ENCODE measurements at places on chromosomes 2 and 18.

GRCh38 chr2:224843141-224843540 is 127.0 kb upstream of the CCDC195 start:
- no peak for DNase-seq

- no peak for DNase-seq
Measured at GRCh38 chr18:9516437-9517064, 41.2 kb downstream of the RALBP1 start.

DNA sequence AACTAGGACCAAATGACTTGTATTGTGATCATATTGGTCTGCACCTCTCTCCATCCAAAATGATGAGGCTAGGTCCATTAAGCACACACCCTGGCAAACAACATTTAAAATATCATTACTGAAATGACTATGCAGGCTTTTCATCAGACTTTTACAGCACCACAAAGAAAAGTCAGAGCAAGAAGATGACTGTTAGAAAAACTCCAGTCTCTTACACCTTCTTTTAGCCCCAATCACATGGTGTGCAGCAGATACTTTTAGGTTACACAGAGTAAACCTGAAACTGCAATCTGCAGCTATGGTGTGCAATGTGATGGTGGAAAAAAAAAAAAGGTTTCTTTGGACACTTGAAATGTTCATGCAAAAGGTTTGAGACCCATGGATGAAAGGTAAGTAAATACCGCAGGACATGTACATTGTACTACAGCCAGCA is 5.4 kb upstream of the POLI start:
- no peak for DNase-seq

DNA sequence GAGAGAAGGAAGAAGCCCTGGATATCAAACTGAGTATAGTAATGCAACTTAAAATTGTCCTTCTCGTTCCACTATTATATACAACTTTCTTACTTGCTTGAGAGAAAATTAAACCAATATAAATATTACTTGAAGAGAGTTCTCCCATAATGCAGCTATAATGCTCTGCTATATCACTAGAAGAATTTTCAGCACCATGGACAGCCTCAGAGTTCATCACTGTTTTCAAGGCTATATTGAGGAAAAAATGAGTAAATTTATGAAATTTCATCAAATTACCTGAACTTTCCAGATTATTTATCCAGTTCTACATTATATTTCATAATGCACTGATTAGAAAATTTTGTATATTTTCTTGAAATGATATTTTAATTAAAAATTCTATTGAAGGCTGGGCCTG is 1053.5 kb upstream of the FAM98A start:
- no peak for DNase-seq

- DNase-seq, result no peak
Measured at GRCh38 chr2:88692187-88692586, 714 bp downstream of the RPIA start.

DNA sequence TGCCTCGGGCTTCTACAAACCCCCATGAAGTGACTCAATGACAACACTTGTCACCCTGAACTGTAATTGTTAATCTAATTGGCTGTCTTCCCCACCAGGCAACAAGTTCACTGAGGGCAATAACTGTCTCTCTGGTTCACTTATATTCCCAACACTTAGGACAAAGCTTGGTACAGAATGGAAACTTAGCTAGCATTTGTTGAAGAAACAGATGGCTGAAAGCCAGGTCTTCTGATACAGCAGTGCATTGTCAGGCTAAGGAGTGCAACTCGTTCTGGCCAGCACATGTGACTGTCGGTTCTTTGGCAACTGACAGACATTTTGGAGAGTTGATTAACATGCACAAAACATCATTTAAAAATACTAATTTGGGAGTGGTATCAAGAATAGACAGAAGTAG is 14.6 kb upstream of the DNAJC27 start:
- DNase-seq, result no peak

DNA sequence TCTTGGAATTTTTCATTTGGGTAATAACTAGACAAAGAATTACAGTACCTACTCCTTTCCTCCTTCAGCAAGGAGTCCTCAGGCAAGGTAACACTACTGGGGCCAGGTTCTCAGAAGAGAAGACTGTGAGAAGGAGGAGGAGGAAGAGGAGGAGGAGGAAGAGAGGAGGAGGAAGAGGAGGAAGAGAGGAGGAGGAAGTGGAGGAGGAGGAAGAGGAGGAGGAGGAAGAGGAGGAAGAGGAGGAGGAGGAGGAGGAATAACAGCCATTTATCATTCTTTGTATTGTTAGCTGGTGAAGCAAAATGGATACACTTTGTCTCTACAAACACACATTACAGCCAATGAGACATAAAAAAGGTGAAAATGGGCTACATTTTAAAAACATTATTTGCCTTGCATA is 32.9 kb upstream of the SLC25A52 start:
- DNase-seq, result no peak

DNA sequence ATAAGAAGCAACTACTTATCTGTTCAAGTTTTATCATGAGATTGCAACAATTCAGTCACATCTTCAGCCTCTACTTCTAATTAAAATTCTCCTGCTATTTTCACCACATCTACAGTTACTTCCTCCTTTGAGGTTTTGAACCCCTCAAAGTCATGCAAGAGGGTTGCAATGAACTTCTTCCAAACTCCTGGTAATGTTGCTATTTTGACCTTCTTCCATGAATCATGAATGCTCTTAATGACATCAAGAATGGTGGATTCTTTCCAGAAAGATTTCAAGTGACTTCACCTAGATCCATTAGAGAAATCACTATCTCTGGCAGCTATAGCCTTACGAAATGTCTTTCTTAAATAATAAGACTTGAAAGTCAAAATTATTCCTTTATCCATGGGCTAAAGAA is 1052.8 kb upstream of the NRXN1 start:
- no peak for DNase-seq

GRCh38 chr2:211364911-211365310 is 808.5 kb downstream of the CPS1 start:
- no peak for DNase-seq

- DNase-seq, result no peak
Measured at GRCh38 chr2:120431386-120432292, 85.7 kb downstream of the INHBB start.

GRCh38 chr2:73776869-73777519 is 2.9 kb downstream of the DUSP11 start:
- DNase-seq, result no peak

- DNase-seq, result no peak
Measured at GRCh38 chr2:21866316-21866715, 742.5 kb downstream of the TDRD15 start.

DNA sequence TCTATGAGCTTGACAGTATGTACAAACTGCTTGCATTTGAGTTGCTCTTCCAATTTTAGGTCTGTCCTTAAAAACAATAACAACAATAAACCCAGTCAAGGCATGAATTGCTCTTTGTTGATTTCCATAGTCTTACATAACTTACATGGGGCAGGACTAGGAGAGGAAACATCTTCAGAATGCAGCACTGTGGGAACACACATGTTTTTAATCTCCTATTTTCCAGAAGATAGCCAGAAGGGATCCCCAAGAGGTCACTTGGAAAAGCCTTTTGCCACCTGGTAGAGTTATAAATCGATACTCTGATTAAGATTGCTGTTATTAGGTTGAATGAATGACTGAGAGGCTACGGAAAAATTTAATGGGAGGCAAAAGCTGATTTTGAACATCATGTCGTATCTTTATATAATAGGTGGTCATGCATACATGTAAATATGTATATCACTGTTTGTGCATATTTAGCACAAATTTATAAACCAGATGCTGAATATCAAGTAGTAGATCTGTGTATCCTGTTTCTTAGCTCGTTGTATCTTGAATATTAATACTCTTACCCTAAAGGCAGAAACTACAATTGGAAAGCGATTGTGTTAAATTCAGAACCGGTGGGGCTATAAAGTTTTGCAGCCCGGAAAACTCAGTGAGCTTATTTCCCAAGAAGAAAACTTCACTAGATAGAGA is 479.4 kb upstream of the TCF4 start:
- no peak for DNase-seq

- no peak for DNase-seq
Measured at GRCh38 chr2:215527736-215528135, 91.9 kb upstream of the FN1 start.

- DNase-seq, result no peak
Measured at GRCh38 chr2:120251880-120252224, 800 bp upstream of the RALB start.

DNA sequence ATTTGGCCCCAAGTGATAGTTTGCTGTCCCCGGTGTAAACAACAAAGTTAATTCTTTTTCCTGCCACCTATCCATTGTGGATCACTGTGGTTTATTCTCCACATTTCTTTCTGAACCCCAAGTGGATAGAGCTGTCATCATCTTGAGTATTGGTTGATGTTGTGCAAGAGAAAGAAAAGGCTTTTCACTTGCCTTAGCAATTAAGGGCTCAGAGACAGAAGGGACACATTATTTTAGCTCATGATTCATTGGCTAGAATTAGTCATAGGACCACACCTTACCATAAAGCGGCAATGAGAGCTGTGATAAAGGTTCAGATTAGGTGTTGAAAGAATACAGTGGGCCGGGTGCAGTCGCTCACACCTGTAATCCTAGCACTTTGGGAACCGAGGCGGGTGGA is 442.1 kb upstream of the DCC start:
- no peak for DNase-seq

DNA sequence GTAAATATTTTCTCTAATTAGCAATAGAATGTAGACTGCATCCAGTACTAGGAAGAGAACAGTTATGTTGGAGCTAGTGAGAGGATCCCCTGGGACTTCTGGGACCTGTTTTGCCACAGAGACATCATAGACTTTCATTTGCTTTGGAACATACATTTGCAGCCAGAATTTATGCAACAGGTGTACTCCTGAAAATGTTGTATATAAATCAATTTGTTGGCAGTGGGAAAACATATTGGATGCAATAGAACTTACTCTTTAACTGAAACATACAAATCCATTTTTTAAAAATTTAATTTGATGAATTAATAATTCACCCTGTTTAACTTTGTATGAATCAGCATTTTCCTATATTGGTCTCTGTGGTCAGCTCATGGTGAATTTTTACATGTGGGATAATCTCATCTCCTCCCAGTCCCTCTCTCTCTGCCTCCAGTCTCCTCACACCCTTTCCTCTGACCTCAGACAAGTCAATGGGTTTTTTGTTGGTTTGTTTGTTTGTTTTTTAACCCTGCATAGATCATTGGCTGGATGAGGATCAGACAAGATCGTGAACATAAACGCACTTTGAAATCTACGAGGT is 263.0 kb downstream of the LPIN1 start:
- DNase-seq, result no peak

DNA sequence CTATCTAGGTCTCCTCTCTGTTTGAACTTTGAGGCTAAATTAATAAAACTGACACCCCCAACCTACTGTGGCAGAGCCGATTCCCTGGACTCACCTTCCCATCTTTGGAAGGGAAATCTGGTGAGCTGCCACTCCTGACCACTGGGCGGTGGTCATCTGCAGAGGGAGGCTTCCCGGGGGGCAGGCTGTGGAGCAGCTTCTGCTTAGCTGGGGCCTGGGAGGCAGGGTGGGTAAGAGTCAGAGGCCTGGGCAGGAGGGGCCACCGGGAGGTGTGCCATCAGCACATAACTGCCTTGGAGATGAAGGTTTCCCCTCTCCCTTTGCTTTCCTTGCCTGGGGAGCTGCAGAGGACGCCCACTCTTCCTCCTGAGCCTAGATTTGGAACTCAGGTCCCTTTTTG is 2.3 kb upstream of the NPPC start:
- DNase-seq, result no peak

DNA sequence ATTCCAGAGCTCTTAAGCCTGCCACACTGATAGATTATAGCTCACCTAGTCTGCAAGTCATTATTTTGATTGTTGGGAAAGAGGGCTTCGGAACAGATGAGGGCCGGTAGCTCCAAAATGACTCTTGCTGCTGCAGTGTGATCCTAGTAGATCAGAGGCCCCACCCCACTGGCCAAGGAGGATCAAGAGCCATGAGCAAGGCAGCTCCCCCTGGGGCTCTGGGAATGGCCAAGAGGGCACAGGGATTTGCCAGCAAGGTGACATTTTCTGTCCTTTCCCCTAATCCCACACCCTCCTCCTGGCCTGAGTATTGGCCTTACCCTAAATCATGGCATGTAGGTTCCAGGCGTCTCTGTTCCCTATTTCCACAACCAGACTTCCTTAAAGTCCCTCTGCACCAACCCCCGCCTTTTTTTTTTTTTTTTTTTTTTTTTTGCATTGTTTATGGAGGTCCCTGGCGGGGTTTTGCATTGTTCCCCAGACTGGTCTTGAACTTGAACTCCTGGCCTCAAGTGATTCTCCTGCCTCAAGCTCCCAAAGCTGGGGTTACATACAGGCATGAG is 36.5 kb downstream of the EIF4E2 start:
- no peak for DNase-seq

DNA sequence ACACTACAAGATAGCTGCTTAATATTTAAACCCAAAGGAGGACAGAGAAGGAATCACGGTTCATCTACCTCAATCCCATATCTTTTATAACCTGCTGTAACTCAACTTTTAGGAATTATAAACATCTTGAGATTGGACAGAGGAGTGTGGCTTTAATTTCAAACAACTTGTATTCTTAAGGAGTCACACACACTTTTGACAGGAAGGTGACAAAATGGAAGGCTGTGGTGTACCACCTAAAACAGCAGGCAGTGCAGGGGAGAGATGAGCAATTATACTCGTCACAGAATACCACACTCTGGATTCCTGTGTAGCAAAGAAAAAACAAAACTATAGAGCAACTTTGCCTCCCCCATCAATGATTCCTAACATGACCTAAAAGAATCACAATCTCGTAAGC is 194.8 kb downstream of the ZEB2 start:
- DNase-seq, result no peak

- DNase-seq, result no peak
Measured at GRCh38 chr2:188970211-188970610, 4.0 kb upstream of the COL3A1 start.

- DNase-seq, result no peak
Measured at GRCh38 chr2:199631129-199631528, 173.4 kb upstream of the SATB2 start.

DNA sequence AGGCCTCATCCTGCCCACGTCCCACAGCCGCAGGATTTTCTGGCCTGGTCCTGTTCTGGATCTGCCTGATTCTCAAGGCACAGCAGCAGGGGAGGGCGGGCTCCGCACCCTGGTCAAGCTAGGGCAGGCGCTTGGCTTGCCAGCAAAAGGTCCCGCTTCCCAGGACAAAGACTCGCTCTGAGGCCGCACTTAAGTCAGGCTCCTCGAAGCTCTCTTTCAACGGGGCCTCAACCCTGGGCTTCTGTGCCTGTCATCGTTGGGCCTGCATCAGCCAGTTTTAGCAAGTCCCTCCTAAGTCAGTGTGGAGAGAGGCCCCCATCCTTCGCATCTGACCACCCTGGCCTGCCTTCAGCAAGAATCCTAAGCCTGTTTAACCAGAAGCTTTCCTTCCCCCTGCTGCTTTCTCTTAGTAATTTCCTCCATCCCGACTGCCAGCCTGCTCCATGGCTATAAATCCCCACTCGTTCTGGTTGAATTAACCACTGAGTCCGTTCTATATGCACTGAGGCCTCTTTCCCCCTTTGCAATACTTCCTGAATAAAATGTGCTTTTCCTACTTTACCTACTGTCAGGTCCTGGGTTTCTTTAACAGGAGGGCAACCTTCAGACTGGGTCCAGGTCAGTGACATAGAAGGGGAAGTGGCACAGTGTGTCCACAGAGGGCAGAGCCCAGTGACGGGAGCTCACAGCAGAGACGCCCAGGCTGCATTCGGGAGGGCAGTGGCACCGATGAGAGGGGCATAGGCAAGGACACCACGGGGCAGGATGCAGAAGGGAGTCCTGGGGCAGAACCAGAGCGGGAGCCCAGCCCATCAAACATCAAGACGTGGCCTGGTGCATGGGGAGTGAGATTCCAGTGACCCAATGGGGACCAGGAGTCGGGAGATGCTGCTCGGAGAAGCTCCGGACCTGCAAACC is 62.7 kb downstream of the SP110 start:
- no peak for DNase-seq
